Left renal cortex interstitium (tissue), 4 donors: ENCODE measurements at places on chromosomes 1 and 21. TPM values are rescaled to one million over a fixed set of nuclear protein-coding genes. Genes with fewer than 3 reads are reported as not detected.

MPZ gene
- 5.7 TPM for polyA plus RNA-seq

HES4 gene
- polyA plus RNA-seq, result 15.9 TPM

CFHR1 gene
- 0.37 TPM for polyA plus RNA-seq

PROK1 gene
- 0.22 TPM for polyA plus RNA-seq

MEGF6 gene
- polyA plus RNA-seq, result 14.6 TPM

ARHGAP30 gene
- polyA plus RNA-seq, result 2.6 TPM

GRCh38 chr1:54982739-54983138 is 2.3 kb downstream of the TMEM61 start:
- DNase-seq, result no peak

GRCh38 chr1:52677076-52677806 is 20.9 kb downstream of the COA7 start:
- DNase-seq, result no peak

DNA sequence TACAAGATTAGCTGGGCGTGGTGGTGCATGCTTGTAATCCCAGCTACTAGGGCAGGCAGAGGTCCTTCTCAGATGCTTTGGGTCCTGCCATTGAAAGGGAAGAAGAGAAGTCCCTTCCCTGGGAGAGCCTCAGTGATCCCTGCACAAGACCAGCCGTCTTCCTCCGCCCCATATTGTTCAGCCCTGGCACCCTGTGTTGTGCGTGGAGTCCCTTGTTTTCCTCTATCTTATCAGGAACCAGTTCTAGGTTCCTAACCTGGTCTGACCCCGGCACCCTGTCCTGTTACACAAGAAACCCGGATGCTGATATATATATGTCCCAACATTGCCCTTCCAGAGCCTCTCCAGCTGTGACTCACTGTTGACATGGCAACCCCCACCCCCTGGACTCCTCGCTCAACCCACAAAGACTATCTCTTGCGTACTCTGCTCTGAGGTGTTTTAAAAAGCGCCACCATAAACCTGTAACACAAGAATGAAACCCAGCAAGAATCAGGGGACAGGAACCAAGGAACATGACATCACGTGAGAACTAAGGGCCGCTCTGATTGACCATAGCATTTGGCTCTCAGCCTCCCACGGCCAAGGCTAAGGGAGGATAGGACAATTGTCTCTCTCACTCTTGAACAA is 4.8 kb downstream of the MX2 start:
- DNase-seq, result no peak

DNA sequence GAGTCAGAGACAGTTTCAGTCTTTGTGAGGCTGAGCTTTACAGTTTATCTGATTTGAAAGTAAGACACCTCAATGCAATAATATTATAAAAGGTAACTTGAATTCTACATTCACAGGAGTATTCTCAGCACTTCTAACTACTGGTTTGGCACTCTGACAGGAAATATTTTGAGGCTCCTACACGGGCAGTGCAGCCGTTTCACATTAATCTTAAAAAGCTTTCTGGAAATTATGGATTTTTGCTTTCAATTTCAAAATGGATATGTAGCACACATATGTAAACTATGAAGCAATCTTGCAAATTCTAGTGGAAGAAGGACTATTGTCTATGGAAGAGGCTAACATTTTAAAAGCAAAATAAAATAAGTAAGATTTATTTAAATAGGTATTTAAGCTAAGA is 262.9 kb upstream of the SNX7 start:
- no peak for DNase-seq

GRCh38 chr21:15054606-15055239 is 10.1 kb downstream of the NRIP1 start:
- no peak for DNase-seq

- DNase-seq, result no peak
Measured at GRCh38 chr1:45974541-45975269, 157.7 kb downstream of the PIK3R3 start.

- no peak for DNase-seq
Measured at GRCh38 chr1:31667065-31667785, 22.5 kb upstream of the PEF1 start.

GRCh38 chr1:53909946-53910345 is 16.0 kb downstream of the DIO1 start:
- no peak for DNase-seq

DNA sequence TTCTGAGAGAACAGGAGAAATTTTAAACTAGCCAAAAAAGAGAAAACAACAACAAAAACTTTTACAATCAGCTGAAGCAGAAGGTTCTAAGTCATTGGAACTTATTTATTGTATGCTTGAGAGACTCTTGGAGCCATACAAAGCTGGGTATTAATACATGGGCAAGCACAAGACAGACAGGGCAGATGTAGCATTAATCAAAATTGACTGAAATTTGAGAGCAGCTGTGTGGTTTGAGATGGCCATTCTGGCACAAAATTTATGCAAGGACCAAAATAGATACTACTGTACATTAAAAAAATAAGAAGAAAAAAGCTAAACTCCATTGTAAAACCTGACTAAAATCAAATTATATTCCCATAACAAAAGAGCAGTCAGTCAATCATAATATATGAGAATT is 892.5 kb downstream of the PLA2G4A start:
- DNase-seq, result no peak

DNA sequence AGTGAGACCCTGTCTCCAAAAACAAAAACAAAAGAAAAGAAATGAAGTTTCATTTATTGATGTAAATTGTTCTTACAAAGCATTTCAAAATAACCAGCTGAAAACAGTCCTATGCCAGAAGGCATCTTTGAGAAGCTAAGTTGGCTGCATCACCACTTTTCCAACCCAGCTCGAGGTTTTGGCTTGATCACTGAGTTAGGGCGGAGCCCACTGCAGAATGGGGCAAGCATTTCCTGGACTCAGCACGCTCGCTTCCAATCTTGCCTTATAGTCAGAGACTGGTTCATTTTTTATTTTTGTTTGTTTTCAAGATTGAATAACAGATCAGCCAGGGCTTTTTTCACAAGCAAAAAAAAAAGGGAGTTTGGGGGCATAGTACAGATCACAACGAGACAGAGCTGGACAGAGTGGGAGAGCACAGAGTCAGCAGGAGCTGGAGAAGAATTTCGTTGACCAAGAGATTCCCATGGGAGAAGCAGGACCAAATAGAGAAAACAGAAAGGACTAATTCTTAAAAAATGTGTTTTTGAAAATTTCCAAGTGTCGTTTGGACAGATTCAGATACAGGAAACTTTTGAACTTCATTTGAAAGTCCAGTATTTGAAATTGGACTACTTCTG is 23.5 kb upstream of the COL6A1 start:
- DNase-seq, result no peak

DNA sequence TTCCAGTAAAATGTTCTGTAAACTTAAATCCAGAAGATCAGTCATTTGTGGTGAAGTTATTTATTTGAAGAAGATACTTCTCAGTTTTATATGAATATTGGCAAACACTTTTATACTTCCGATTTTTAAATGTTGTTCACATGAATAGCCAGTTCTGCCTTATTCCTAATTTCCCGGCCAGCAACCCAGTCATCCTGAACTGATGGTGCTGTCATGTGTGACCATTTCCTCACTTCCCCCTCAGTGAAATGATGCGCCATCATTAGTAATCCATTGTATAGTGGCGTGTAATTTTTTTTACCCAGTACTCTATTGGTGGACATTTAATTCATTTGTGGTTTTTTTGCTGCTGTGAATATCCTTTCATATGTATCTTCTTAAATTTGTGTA is 16.4 kb downstream of the GPSM2 start:
- DNase-seq, result no peak

DNA sequence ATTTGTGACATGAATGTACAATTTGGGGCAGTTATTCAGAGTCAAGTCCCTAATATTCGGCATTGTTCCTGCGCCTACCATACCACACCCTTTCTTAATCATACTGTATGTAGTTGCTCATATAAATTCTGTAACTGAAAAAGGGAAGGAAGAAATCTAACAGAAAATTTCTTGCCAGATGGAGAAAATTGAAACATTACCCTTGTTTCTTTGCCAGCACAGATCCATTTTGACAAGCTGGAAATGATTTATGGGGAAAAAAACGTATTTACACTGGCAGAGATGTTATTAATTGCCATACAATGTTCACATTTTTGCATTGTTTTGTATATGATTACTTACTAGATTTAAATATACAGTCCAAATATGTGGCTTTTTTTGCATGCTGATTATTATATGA is 363.8 kb upstream of the PKN2 start:
- no peak for DNase-seq

DNA sequence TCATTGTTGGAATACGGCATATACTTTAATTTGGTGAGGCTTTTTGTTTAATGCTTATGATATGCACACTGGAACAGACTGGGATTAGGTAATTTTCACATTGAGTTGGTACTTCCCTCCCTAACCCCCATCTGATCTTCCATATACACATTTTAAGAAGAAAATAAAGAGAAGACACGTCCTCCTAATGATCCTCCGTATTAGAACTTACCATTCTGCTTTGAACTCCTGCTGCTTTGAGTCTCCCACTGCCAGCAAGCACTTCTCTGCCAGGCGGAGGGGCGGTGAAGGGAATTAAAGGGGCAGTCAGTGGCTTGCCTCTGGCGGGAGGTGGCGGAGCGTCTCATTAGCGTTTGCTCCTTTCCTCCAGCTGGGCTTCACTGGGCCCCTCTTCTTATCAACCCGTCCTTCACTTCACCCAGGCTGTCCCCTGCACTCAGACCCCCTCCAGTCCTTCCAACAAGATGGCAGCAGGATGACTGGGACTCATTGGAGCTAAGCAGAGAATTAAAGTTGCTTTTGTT is 433.4 kb downstream of the KIF26B start:
- DNase-seq, result no peak

DNA sequence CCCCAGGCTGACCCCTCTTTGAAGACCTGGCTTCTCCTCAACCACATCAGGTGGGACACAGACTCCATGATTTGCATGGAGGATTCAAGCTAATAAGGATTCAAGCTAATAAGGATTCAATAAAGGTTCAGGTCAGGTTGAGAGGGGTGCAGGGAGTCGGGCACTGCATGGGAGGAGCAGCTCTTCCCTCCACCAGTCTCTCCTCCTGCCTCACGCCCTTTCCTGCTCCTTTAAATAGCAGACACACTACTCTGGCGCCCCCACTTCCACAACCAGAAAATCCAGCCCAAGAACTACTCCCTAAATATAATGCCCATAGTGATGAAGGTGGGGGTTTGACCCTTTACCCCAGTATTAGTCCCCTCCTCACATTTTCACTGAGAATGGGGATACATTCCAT is 7.1 kb downstream of the MEX3A start:
- no peak for DNase-seq

DNA sequence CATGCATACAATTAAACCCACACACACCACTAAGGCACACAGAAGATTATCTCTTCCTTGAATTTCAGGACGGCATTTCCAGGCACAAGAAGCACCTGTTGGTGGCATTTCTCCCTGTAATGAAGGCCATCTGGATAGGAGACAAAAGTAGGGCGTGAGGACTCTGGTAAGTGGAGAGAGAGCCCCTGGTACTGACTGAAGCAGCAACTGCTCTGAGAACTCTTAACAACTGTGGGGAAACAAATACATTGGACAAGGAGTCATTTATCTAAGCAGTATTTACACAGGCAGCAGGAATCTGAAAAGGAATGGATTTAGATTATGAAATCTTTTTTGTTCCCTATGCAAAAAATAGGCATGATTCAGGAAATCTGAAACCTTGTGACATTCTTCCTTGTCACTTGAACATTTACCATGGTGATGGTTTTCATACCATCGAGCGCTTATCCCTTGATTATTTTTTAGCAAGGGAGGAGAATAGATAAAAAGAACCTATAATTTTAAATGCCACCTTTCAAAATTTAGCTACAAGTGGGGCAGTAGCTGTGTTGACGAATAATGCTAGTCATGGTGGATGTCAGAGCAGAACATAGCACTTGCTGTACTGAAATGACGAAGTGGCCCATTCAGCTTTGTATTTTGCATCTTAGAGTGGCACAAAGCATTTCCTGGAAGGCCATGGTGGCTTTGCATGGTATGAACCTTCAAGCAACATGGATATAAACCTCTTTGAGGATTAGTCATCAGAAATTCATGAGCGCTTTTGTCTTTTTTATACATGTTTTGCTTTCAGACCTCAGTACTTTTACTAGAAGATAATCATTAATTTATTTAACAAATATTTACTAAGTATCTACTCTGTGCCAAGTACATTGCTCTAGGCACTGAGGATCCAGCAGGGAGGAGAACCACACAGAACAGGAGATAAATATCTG is 362.0 kb downstream of the ADGRL2 start:
- DNase-seq, result no peak

- no peak for DNase-seq
Measured at GRCh38 chr1:172141341-172141881, 279.1 kb upstream of the C1orf105 start.

DNA sequence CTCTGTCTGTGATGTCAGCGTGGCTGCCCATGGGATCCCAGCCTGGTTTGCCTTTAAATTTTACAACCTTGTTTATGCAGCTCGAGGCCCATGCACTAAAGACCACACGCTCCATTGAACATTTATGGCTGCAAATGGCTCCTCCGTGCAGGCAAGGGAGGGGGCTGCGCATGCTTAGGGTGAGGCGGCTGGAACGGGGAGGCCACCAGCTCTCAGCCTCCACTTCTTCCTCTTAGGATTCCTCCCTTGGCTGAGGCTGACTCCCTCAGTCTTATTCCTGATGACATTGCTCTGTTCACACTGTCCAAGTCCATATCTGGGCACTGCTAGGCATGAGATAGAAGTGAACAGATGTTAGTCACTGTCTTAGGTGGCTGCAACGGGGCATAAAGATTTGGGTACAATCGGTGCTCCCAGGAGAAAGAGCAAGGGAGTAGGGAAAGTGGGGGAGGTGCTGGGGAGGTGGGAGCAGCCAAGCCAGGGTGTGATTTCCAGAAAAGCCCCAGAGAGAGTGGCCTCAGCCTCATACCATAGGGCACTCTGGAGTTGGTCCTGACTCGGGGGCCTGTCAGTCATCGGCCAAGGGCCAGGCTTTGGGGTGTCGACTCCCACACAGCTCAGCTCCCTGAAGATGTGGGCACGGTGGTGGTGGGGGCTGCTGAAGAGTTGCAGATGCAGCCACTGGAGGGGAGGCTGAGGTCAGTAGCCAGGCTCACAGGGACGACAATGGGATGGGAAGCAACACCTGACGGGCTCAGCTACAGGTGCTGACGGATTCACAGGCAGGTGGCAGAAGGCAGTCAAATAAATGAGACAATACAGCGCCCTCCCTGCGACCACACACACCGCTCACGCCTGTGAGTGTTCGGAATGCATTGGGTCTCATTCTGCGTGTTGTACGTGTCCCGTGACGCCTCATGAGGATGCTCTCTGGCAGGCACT is 37.3 kb upstream of the ACTL8 start:
- DNase-seq, result peak; percentile 69

GRCh38 chr1:9927259-9927658 is 15.9 kb downstream of the LZIC start:
- DNase-seq, result no peak

DNA sequence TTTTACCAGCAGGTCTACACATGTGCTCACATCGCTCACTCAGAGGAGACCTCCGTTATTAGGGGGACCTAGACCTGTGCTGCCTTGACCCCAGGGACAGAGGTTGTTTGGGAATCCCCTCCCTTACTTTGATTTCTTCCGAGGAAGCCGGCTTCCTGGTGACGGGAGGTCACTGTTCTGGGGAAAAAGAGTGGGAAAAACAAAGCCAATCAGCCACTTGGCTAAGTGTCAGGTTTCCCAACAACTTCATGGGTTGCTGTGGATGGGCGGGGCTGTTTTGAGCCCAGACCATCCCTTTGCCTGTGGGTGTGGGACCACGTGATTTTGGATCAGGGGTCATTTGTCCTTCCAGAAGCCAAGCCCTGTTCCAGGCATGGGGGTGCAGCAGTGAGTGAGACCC is 7.1 kb upstream of the KCNAB2 start:
- no peak for DNase-seq
